ENCODE measurements at places on chromosomes 12 and 14.

DNA sequence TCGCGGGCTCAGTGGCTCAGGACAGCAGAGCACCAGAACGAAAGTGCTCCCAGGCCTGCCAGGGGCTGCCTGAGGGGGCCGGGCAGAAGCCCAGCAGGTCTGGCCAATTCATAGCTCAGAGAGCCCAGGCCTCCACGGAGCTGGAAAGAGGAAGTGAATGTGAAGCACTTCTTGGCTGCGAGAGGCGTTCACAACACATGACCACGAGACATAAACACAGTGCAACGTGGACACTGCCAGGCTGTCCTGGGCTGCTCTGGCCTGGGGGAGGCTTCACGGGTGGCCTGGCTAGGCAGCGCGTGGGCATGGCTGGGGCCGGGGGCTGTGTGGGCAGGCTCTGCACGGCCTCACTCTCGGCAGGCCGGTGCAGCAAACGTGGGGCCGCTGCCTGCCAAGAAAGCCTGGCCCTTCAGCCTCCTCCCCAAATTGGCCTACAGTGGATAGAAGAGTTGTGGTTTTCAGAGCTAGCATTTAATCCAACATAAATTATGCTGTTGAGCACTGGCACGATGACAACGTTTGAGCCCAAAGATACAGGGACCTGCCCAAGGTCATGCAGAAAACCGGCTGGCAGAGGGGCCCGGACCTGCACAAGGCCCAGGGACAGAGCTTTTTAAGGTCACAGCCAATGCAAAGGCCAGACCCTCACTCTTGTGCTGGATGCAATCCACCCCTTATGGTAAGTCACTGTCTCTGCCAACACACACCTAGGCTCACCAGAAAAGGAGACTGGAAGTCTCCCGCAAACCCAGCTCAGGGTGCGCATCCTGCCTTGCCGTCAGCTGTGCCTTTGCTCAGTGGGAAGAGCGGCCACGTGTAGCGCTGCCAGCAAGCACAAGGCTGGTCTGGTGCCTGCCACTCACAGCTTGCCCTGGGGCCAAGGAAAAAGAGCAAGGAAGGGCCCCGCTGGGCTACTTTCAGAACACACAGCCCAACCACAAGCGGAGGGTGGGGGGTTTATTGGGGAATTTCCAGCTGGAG is 8.6 kb downstream of the SLC25A29 start:
- DNase-seq = no peak

DNA sequence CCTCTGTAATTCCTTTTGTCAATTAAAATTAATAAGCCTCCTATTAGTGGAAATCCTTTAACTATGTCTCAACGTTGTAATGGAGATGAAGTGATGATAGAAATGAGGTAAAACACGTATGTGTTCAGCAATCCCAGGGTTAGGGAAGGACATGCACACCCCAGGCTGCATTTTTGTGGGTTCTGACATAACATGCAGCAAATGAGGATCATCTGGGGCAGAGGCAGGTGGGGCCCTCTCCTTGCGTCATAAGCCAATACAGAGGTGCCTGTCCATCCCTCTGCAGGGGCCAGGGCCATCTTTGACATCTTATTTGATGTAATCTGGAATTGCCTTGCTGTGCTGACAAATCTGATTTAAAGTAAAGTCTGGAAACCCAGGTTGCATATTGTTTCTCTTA is 73.2 kb downstream of the MYRFL start:
- DNase-seq = no peak

- DNase-seq = no peak
Measured at GRCh38 chr14:103064436-103064835, 7.1 kb upstream of the CDC42BPB start.

- DNase-seq = no peak
Measured at GRCh38 chr12:7787574-7788293, 1.5 kb upstream of the NANOG start.

- no peak for DNase-seq
Measured at GRCh38 chr12:106276032-106276740, 26.3 kb upstream of the TCP11L2 start.

DNA sequence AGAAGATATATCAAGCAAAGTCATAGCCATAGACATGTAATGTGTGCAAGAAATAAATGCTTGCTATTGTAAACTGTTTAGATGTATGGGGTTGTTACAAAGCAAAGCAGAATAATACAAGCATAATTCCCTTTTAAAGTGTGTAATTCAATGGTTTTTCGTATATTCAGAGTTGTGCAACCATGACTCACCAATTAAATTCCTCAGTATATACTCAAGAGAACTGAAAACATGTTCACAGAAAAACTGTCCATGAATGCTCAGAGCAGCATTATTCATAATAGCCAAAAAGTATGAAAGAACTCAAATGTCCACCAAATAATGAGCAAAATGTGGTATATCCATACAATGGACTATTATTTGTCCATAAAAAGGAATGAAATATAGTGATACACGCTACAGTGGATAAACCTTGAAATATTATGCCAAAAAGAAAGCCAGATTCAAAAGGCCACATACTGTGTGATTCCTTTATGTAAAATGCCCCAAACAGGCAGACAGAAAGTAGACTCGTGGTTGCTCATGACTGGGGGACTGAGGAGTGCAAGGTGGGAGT is 9.3 kb downstream of the GXYLT1 start:
- DNase-seq = no peak

All from NCI-H1930 (cell line).